Upper lobe of right lung (tissue), 1 donor: ENCODE measurements at places on chromosomes 3 and 15. TPM values are rescaled to one million over a fixed set of nuclear protein-coding genes. Genes with fewer than 3 reads are reported as not detected.

The MINAR1 gene
- 0.26 TPM for total RNA-seq

The CSTA gene
- 22.3 TPM for total RNA-seq

The TMEM44 gene
- 25.3 TPM for total RNA-seq

The FOXL2NB gene
- total RNA-seq: not detected

The IGSF10 gene
- 32.4 TPM for total RNA-seq

The CFAP100 gene
- total RNA-seq: not detected

The ITPKA gene
- total RNA-seq: 0.67 TPM

The ROPN1 gene
- not detected for total RNA-seq

The TRIM69 gene
- 25.4 TPM for total RNA-seq

The EXD1 gene
- not detected for total RNA-seq

The LDHAL6B gene
- not detected for total RNA-seq

The MESP2 gene
- not detected for total RNA-seq
